ENCODE measurements at places on chromosomes 7 and 10.

GRCh38 chr7:120441850-120442249, 168.9 kb downstream of the KCND2 start:
- DNase-seq: no peak

GRCh38 chr7:35983626-35984025, 169.4 kb upstream of the EEPD1 start:
- DNase-seq: no peak

GRCh38 chr7:157550300-157551275, 213.8 kb downstream of the DNAJB6 start:
- DNase-seq: no peak

DNA sequence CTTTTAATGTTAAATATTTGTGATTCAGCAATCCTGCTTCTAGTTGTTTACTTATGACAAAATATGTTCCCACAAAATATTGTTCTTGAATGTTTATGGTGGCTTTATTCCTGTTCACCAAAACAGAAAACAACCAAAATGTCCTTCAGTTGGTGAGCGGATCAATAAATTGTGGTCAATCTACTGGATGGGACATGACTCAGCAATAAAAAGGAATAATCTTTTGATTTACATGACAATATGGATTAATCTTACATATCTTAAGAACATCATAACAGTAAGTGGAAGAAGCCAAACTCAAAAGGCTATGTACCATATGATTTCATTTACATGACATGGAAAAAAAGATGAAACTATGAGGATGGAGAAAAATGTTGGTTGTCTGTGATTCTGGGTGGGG, 691.3 kb upstream of the GHITM start:
- DNase-seq: no peak

DNA sequence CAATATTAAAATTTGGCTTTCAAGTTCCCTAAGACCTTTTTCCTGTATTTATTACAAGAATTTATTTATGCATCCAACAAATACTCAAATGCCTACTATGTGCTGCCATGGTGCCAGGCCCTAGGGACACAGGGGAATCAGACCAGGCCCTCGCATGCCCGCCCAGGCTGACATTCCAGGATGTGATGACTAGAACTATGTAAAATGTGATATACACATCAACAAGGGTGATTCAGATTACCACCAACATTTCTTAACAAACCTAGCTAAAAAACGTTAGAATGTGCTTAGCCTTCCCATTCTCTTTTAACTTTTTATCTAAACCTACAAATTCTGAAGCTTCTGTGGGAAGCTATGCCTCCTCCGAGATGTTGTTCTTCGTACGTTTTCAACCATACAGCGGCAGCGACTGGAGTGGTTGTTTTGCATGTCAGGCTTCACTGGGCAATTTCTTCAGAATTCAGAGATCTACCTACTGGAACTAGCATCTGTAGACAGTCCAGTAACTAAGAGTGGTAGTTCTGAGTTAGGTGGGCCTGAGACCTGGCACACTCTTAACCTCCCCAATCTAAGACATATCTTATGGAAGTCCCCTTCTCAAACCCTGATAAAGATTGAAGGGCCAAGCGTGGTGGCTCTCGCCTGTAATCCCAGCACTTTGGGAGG, 22.1 kb downstream of the GNA12 start:
- no peak for DNase-seq

DNA sequence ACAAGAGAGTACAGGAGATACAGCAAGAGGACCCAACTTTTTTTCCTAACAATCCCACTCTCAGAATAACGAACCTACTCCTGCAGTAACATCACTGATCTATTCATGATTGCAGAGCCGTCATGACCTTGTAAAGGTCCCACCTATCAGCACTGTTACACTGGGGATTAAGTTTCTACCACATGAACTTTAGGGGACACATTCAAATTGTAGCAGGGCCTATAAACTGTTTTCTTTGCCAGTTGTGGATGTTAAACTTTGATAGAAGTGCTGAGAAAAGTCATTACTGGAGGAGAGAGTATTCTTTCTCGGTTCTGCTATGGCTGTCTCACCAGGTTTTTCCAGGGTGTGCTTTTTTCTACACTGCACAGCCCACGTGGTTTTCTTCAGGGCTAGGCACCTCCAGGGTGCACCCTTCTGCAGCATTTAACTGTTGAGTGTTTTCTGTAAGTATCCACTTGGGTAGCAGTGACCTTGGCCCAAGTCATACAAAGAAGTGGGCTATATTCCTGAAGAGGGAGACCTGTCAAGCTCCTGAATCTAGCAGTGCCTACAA, 131.6 kb upstream of the AHR start:
- no peak for DNase-seq

- DNase-seq: no peak
Observed at GRCh38 chr7:1804310-1804709, 134.2 kb downstream of the ELFN1 start.

All from CMK (cell line).